ENCODE measurements at places on chromosomes 1 and 21.

GRCh38 chr1:169513208-169513607, 27.5 kb upstream of the SLC19A2 start:
- DNase-seq = no peak

DNA sequence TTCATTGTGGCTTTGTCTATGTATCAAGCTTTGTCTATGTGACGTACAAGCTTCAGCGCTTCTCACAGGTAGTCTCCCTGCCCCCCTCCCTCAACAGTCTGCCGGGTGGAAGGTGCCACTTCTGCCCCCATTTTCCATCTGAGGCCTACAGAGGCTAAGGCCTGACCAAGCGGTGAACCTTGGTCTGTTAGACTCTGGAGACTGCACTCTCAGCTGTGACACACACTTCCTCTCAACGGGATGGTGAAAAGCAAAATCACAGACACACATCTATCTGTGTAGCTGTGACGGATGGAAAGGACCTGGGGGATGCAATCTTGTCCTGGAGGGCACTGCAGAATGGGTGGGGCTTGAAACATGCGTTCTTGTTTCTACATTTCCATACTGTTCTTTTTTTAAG, 152.9 kb upstream of the EDN2 start:
- DNase-seq = no peak

DNA sequence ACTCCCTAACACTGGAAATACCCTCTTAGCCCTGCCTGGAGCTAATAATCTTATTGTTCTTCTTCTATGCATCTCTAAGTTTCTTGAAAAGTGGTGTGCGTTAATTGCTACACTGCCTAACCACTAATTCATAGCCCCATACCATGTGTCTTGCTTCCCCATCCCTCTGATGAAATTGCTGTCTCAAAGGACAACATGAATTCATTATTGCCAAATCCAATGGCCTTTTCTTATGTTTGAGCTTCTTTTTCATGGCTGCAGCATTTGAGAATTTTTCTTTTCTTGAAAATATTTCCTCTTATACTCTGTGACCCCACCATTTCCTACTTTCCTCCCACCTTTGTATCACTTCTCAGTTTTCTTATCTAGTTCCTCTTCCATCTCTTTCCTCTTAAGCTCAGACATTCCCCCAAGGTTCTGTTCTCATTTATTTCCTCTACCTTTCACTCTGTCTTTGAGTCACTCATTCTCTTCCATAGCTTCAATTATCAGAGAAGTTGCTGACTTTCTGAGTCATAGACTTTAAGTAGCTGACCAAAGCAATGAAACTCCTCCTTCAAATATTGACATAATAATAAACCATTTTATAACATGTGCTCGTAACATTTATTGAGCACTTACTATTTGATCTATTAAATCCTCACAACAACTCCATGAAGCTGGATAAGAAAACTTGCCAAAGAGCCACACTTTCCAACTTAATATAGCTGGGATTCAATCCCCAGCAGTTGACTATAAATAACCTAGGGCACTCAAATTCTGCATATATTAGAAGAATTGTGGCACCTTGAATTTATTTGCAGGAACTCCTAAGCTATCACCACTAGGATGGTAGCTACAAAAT, 35.5 kb upstream of the ATP6V1G3 start:
- DNase-seq = peak; percentile 62

DNA sequence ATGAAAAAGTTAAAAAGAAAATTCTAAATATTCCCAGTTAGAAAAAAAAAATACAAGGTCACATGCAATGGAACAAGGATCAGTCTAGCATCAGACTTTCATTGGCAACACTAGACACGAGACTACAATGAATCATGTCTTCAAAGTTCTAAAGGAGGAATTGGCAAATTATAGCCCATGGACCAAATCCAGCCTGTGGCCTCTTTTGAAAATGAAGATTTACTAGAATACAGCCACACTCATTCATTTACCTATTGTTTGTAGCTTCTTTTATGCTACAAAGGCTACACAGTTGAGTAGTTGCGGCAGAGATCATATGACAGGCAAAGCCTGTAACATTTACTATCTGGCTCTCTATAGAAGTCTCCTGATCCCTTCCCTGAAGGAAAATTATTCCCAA, 71.4 kb downstream of the MRPL39 start:
- no peak for DNase-seq

DNA sequence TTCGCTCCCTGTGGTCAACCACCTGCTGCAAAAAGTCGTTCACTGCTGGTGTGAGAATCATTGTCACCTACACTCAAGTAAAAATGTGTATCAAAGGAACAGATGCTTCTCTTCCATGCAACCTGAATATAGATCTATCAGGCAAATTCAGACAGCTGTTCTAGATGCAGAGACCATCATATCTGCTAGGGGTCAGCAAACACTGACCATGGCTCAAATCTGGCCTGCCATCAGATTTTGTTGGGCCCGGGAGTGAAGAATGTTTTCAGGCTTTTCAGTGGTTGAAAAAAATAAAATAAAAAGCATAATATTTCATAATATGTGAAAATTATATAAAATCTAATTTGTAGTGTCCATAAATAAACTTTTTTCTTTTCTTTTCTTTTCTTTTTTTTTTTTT, 199.6 kb downstream of the RGS7 start:
- DNase-seq = peak; percentile 17

- DNase-seq = peak; percentile 29
Measured at GRCh38 chr1:114758256-114758832, 560 bp upstream of the CSDE1 start.

DNA sequence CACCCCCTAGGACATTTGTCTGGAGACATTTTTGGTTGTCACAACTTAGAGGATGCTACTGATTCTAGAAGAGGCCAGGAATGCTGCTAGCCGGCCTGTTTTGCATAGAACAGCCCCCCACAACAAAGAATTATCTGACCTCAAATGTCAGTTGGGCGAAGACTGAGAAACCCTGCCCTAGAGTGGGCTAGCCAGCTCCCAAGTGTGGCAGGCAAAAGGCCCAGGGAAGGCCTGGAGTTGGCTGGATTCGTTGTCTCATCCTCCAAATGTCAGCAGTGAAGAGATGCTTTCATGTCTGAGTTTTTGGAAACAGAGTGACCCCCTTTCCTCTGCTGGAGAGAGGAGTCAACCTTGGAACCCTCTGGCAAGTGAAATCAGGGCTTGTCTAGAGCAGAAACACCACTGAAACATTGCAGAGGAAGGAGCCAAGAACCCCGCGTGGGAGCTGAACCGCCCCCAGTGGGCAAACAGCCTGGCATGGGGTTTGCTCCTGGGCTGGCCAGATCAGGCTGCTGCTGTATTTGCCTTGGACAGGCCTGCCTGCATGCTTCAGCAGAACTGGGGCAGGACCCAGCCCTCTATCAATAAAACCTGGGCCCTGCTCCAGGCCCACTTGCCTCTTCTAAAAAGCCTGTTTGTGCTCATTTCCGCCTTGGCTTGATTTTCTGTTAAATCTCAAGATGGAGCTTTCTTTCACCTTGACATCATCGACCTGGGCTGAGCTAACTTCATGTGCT, 32.9 kb downstream of the RASSF5 start:
- DNase-seq = no peak

GRCh38 chr1:173997791-173998190, 24.4 kb downstream of the RC3H1 start:
- peak; percentile 36 for DNase-seq

- DNase-seq = no peak
Measured at GRCh38 chr1:171206978-171207355, 21.9 kb downstream of the FMO2 start.
